ENCODE measurements at places on chromosomes 2 and 18. TPM values are rescaled to one million over a fixed set of nuclear protein-coding genes. Genes with fewer than 3 reads are reported as not detected.

The AKAIN1 gene
- not detected for total RNA-seq

The UGT1A4 gene
- 7.5 TPM for total RNA-seq

The FANCL gene
- 42.7 TPM for total RNA-seq

The COL5A2 gene
- total RNA-seq = 53.6 TPM

The INPP5D gene
- total RNA-seq = 333 TPM

The PIKFYVE gene
- 24.2 TPM for total RNA-seq

The MROH2A gene
- total RNA-seq = 0.27 TPM

The C2orf66 gene
- not detected for total RNA-seq

The ZCCHC2 gene
- total RNA-seq = 35.6 TPM

The INHBB gene
- total RNA-seq = not detected

The SH3YL1 gene
- total RNA-seq = 60.2 TPM

The CYBRD1 gene
- total RNA-seq = 642 TPM
